Astrocyte (in vitro differentiated cells and primary cell): ENCODE measurements at places on chromosomes 13 and 19. TPM values are rescaled to one million over a fixed set of nuclear protein-coding genes. Genes with fewer than 3 reads are reported as not detected.

ZNF260 gene
- total RNA-seq: 22.3 and 26.6 TPM in 2 replicates

RNF113B gene
- total RNA-seq: not detected in 2 replicates

CYP4F3 gene
- total RNA-seq: not detected in 2 replicates

FGF14 gene
- 0.14 and 0.23 TPM in 2 replicates for total RNA-seq

NKG7 gene
- total RNA-seq: not detected in 2 replicates

UBE2L5 gene
- not detected in 2 replicates for total RNA-seq

LYL1 gene
- total RNA-seq: 0.27 TPM in 1 of 2 replicates, not detected in the other

DNA sequence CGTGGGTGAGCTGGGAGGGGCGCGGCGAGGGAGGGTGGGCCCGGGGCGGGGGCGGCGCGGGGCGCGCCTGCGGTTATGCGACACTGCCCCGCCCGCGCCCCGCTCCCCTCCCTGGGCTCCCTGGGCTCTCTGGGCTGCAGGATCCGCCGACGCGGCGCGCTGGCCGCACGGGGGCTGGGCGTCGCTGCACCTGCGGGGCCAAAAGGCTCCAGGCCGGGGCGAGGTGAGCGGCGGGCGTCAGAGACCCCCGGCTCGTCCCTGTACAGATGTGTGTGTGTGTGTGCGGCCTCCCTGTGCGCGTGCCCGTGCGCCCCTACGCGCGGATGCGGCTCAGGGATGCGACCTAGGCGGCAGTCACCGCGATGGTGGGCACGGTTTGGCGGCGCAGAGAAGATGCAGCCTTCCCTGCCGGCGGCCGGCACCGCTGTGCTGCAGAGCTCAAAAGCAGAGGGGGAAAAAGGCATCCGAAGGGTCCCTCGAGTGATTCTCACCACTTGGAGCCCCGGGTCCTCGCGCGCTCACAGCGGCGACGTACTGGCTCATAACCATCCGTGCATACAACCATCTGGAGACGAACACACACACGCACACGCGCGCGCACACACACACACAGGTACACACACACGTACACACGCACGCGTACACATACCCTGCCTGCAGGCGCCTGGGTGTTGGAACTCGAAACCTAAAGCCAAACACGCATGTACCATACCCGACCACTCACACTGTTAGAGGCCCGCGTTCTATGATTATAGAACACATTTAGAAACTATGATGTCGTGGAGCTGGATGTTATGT, 709 bp downstream of the ATP8A2 start:
- H3K4me3 ChIP-seq: peak overlapping the region; percentile 44
- H3K27me3 ChIP-seq: peaks cover 56% of the 10 kb centered on the region
- H3K27ac ChIP-seq: no peak overlapping the region
- H3K36me3 ChIP-seq: no peaks in the 10 kb centered on the region

GRCh38 chr19:595326-596262, 5.9 kb downstream of the HCN2 start:
- H3K4me1 ChIP-seq: peaks cover 6% of the 10 kb centered on the region
- H3K27me3 ChIP-seq: peaks cover 3% of the 10 kb centered on the region
- no peak overlapping the region for H3K27ac ChIP-seq
- DNase-seq: no peak
- H3K4me3 ChIP-seq: no peak overlapping the region
- H3K36me3 ChIP-seq: no peaks in the 10 kb centered on the region

DNA sequence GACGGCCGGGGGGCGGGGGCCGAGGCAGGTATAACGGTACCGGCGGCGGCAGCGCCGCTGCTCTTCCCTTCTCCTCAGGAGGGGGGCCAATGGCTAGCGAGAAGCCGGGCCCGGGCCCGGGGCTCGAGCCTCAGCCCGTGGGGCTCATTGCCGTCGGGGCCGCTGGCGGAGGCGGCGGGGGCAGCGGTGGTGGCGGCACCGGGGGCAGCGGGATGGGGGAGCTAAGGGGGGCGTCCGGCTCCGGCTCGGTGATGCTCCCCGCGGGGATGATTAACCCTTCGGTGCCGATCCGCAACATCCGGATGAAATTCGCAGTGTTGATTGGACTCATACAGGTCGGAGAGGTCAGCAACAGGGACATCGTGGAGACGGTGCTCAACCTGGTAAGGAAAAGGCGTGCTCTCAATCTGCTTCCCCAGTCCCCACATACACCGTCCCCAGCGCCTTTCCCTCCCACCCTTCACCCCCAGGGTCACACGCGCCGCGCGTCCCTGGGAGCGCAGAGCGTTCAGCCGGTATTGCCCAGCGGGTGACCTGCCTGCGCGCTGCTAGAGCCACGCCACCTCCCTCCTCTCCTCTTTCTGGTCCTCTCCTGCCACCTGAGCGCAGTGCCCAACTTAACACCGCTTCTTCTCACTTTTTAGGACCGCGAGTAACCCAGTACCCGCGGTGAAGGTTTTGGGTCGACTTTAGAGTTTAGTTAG, 814 bp downstream of the NBEA start:
- peaks cover 9% of the 10 kb centered on the region for H3K4me1 ChIP-seq
- no peaks in the 10 kb centered on the region for H3K27me3 ChIP-seq
- peak overlapping the region; percentile 70 for H3K4me3 ChIP-seq
- no peaks in the 10 kb centered on the region for H3K36me3 ChIP-seq

- H3K27me3 ChIP-seq: no peaks in the 10 kb centered on the region
- H3K4me1 ChIP-seq: peaks cover 5% of the 10 kb centered on the region
- H3K4me3 ChIP-seq: no peak overlapping the region
- DNase-seq: no peak
These were observed 55.0 kb downstream of the LATS2 start for GRCh38 chr13:21006141-21007005.

DNA sequence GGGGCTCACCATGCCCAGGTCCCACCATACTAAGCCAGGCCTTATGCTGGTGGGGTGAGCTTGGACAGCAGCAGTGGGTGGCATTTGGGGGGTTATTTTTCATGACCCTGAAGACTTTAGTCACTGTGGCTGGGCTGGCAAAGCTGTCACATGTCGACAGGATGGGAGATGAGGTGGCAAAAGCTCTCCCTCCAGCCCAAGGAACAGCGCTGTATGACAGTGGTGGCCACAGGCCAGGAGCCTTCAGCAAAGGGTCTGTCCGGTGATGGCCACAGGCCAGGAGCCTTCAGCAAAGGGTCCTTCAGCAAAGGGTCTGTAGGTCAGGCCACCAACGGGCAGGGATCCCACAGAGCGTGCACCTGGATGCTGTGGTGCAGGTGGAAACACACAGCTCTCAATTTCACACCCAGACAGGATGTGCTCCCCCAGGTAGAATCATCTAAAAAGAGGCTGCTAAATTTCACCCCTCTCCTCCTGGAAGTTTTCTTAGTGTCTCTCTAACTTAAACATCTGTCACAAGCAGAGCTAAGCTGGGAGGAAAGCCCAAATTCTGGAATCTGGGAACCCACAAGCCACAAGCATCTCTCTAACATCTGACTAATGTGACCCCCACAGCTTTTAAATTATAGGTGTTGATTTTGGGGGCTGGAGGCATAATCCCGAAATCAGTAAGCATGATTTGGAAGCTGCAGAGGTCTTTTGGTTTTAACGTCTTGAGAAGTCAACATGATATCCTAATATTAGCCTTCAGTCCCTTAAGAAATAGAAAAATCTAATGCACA, 23.0 kb downstream of the COL4A1 start:
- peak; percentile 82 for DNase-seq
- peaks cover 22% of the 10 kb centered on the region for H3K36me3 ChIP-seq
- no peaks in the 10 kb centered on the region for H3K27me3 ChIP-seq

GRCh38 chr13:88656751-88657150, 985.6 kb downstream of the SLITRK5 start:
- DNase-seq: no peak
- no peak overlapping the region for H3K27ac ChIP-seq
- H3K4me1 ChIP-seq: no peaks in the 10 kb centered on the region
- no peak overlapping the region for H3K4me3 ChIP-seq

GRCh38 chr19:18776288-18776594, 14.9 kb downstream of the COMP start:
- H3K4me1 ChIP-seq: peaks cover 14% of the 10 kb centered on the region
- DNase-seq: peak; percentile 47
- peaks cover 6% of the 10 kb centered on the region for H3K27me3 ChIP-seq
- H3K4me3 ChIP-seq: no peak overlapping the region

DNA sequence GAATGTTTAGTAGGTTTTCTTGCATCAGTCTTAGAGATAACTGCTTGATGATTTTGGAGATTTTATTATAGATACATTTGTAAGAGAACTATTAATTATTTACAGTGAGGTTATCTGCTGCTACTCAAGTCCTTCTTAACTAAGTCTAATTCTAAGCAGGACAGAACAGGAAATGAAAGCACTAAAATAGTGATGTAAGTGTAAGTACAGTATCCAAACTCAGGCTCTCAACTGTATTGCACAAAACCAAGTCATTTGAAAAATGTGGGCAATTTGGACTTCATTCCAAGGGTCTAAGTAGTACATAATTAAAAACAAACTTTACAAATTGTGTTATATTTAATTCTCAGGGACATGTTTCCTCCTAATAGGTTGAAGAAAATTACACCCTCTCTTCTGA, 417.1 kb downstream of the ITGBL1 start:
- no peaks in the 10 kb centered on the region for H3K27me3 ChIP-seq
- H3K4me3 ChIP-seq: no peak overlapping the region
- no peaks in the 10 kb centered on the region for H3K36me3 ChIP-seq
- no peak for DNase-seq
- no peak overlapping the region for H3K27ac ChIP-seq
- no peaks in the 10 kb centered on the region for H3K4me1 ChIP-seq

- H3K27ac ChIP-seq: no peak overlapping the region
- H3K36me3 ChIP-seq: no peaks in the 10 kb centered on the region
- no peak overlapping the region for H3K4me3 ChIP-seq
These were observed 274.7 kb downstream of the DNAJC15 start for GRCh38 chr13:43297967-43298678.

GRCh38 chr13:51457086-51457815, 4.4 kb upstream of the INTS6 start:
- no peak overlapping the region for H3K27ac ChIP-seq
- DNase-seq: no peak
- no peaks in the 10 kb centered on the region for H3K36me3 ChIP-seq
- no peaks in the 10 kb centered on the region for H3K27me3 ChIP-seq

- H3K4me1 ChIP-seq: no peaks in the 10 kb centered on the region
- no peak overlapping the region for H3K4me3 ChIP-seq
These were observed 86.7 kb downstream of the ZNF100 start for GRCh38 chr19:21680671-21681070.

- H3K4me1 ChIP-seq: no peaks in the 10 kb centered on the region
- H3K27me3 ChIP-seq: no peaks in the 10 kb centered on the region
- no peaks in the 10 kb centered on the region for H3K36me3 ChIP-seq
- DNase-seq: no peak
- no peak overlapping the region for H3K4me3 ChIP-seq
These were observed 114.2 kb upstream of the SPACA7 start for GRCh38 chr13:112261924-112262323.

DNA sequence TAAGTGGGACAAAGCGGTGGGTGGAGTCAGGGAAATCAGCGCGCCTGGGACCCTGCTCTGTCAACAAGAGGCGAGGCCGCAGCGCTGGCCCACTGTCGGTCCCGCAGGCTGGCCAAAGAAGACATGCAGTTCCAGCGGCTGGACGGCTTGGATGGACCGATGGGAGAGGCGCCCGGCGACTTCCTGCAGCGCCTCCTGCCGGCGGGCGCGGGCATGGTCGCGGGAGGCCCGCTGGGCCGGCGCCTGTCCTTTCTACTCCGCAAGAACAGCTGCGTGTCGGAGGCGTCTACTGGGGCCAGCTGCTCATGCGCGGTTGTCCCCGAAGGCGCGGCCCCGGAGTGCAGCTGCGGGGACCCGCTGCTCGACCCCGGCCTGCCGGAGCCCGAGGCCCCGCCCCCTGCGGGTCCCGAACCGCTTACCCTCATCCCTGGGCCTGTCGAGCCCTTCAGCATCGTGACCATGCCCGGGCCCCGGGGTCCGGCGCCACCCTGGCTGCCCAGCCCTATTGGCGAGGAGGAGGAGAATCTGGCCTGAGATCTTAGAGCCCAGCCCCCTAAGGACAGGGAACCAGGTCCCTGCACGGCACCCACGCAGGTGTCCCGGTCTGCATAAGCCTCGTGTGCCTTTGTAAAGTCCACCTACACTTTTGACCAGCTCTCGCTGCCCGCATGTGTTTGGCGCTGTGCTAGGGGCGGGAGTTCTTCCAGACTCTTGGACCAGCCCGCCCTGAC, 6.1 kb downstream of the BEST2 start:
- no peak overlapping the region for H3K27ac ChIP-seq
- H3K27me3 ChIP-seq: no peaks in the 10 kb centered on the region
- DNase-seq: peak; percentile 34

DNA sequence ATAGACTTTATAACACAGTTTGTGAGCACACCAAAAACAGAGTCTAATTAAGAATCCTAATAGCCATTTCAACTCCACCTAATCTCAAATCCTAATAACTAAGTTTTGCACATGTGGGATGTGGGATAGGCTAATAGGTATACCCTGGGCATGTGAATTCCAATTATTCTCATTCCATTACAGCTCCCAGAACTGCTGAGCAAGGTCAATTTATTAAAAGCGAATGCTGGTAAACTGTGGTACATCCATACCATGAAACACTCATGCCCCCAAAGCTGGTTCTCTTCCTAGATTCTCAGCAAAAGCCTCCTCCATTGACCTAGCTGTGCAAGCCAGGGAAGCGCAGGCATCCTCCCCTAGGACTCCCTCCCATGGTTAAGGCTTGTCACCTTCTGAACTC, 113.8 kb downstream of the USP12 start:
- no peak for DNase-seq
- peaks cover 19% of the 10 kb centered on the region for H3K4me1 ChIP-seq
- no peaks in the 10 kb centered on the region for H3K27me3 ChIP-seq
- no peak overlapping the region for H3K4me3 ChIP-seq
- no peaks in the 10 kb centered on the region for H3K36me3 ChIP-seq

DNA sequence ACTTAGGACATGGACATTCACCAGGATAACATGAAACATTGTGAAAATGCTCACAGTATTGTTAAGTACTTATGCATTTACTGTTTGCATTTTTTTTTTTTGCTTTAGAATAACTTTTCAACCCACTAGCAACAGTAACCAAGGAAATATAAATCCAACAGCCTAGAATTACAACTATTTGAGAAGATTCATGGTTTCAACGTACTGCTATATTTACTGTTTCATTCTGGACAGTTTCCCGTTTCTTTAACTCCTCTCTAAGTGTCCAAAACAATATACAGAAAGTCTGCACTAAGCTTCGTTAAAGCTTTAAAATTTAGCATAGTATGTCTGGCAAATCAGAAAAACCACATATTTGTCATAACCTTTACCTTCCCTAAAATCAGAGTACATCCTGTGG, 2.7 kb downstream of the SMAD9 start:
- DNase-seq: no peak
- no peaks in the 10 kb centered on the region for H3K27me3 ChIP-seq
- H3K36me3 ChIP-seq: no peaks in the 10 kb centered on the region
- H3K4me3 ChIP-seq: no peak overlapping the region
